ENCODE measurements at places on chromosomes 12 and 14.

DNA sequence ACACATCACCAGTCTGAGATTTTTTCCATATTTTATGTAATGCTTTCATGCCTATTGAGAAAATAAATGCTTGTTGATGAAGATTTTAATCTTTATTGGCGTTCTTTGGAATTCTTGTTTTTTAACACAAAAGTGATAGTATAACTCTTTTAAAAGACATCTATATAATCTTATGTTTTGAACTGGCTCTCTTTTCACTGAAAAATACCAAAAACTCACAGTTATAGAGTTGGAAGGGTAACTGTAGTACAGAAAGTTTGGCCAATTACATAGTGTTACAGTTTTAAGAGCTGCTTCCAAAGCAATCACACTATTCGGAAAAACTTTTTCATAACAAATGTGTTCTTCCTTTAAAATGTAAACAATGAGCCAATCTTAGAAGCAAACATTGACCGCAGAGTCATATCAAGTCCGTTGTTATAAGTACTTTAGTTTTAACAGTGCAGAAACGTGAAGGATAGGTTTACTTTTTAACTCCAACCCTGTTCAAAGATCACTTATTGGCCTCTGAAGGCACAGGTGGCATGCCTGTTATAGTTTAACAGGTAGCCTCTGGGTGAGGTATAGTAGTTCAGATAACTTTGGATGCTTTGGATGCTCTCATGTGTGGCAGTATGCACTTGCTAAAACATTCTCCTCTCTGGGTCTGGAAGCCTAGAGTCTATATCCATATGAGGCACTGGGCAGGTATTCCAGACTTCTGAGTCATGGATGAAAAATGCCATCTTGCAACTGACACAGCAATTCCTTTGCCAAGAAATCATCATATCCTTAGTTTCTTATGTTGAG lies 12.1 kb upstream of the NTN4 start:
- DNase-seq: no peak

DNA sequence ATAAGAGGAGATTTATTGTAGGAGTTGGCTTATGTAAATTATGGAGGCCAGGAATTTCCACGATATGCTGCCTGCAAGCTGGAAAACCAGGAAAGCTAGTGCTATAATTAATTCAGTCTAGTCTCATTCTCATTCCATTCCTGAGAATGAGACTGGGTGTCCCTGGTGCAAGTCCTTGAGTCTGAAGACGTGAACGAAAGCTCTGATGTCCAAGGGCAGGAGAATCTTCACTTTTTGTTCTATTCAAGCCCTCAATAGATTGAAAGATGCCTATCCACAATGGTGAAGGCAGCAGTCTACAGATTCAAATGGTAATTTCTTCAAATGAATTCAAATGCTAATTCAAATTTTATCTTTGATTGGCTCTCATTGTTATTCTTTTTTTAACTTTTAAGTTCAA lies 851.1 kb upstream of the MGAT4C start:
- no peak for DNase-seq

DNA sequence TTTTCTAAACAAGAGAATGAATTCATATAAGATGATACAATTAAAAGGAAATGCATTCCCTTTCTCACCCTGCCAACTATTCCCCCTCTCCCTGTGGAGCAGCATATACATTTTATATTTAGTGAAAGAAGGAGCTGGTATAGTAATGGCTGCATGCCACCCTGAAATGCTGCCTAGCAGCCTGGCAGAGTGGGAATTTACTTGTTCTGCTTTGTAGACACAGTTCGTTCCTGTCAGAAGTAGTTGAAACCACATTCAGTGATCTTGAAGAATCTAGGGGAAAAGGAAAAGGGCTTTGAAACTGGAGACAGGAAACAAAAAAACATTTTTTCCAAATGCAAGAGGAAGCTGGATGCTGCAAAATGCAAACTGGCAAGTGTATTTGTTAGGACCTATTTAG lies 176.0 kb upstream of the PLEKHA5 start:
- DNase-seq: no peak

DNA sequence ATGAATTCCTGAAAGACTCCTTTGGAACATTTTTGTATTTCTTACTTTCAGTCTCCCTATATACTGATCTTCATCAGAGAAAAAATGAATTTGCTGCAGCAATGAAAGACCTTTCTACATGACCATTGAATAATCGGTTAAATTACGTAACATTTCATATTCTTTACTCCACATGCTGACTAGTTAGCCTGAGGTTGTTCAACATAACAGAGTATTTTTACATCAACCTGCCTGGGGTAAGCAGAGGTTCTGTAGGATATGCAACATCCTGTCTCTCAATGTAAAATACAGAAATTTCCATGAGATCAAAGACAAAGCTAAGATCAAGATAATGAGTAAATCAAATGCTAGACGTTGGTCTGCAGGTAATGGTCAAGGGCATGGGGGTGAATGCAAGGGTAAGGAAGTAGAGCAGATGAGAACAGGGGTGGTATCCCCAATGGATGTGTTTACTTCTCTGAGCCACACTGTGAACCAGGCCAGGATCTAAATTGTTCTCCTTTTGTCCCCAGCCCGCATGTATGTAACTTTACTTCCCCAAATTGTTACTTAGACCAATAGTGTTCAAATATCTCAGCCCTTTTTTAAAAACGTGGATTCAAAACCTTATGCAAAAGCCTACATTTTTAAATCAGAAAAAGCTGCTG lies 45.4 kb downstream of the DUSP6 start:
- DNase-seq: no peak

DNA sequence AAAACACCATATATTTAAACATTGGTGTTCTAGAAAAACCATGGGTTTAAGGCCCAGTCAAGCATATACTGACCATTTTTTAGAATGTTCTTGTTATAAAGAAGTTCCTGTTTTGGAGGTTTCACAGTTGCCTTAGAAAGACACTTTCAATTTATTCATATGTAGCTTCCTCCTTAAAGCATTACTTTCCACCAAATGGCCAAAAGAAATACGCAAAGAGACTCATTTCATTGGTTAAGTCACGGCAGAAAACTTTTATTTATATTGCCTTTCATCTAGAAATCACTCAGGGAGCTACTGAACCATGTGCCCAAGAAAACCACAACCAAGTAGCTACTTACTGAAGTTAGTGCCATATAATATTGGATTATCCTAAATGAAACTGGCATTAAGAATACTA lies 40.0 kb downstream of the MYBPC1 start:
- DNase-seq: no peak

DNA sequence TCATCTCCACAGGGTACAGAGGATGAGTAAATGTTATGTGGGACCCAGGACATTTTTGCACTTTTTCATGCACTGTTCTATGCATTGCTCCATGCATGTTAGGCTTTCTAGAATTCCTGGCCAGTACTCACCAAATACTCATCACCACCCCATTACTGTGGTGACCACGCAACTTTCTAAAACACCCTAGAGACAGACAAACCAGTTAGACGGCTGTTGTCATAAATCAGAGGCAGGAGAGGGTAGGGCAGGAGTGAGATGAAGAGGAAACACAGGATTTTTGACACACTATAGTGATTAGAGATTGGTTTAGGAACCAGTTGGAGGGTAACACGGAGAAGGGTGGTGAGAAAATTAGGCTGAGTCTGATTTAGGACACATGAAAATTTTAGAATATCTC lies 59.3 kb downstream of the IFNG start:
- DNase-seq: no peak

DNA sequence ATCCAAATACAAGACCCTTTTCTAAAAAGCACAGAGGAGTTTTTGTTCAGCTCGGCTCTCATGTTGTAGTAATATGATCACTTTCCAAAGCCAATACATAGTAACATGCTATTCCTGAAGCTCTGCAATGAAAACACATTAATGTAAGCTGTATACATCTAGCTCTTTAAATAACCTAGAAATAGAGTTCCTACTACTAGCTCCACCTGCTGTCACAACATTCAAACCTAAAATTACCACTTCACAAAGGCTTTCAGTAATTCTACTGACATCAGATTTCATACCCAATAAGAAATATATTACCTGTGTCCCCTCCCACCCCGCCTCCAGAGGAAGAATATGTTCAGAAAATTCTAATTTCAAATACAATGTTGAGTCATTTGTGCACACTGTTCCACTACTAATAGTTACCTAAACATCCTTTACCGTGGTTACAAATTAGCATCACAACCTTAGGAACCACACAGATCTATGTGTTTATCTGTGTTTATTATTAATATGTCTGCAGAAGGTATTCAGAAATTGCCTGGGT lies 17.8 kb downstream of the EFCAB11 start:
- no peak for DNase-seq

GRCh38 chr12:95286713-95287112 lies 69.1 kb downstream of the VEZT start:
- no peak for DNase-seq

- DNase-seq: no peak
Measured at GRCh38 chr12:57864442-57865083, 18.0 kb upstream of the CTDSP2 start.

- DNase-seq: no peak
Measured at GRCh38 chr12:20409607-20410377, 41.5 kb downstream of the PDE3A start.

GRCh38 chr12:76781321-76781720 lies 17.4 kb downstream of the ZDHHC17 start:
- DNase-seq: no peak
